ENCODE measurements at places on chromosomes 3 and 15.

GRCh38 chr3:178231645-178232044 lies 304.6 kb upstream of the KCNMB2 start:
- no peak for DNase-seq

DNA sequence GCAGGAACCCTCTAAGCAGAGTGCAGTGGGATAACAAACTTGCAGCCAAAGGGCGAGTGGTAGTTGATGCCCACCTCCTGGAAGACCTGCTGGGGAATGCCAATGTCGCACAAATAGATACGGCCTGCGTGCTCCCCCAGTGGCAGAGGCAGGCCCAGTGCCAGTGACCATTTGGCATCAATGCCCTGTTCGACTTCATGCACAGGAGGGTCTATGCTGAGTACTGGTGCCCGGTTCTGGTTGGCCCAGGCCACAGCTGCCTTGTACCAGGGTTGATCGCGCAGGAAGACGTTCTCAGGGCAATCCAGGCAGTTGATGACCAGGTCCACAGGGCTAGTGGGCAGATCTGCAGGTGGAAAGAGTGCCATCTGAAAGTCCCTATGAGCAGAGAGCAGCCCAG lies 17.0 kb downstream of the CLK3 start:
- DNase-seq, result no peak

GRCh38 chr15:77024273-77025082 lies 29.6 kb downstream of the PSTPIP1 start:
- DNase-seq, result peak; percentile 65

DNA sequence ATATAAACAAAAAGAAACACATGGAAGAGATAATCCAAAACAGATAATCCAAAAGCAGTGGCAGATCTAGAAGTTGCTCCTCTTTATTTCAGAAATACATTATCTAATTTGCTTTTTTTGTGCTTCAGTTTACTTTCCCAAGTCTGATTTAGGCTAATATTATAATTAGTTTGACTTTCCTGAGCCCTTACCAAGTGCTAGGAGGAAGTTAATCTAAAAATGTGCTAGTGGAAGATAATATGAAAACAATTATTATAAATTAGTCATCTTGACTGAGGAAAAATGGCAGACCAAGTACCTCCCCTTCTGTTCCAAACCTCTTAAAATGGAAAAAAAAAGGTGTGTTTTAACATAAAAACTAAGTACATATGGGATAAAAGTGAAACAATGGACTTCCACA lies 17.5 kb downstream of the SLC9A9 start:
- no peak for DNase-seq

GRCh38 chr3:7874116-7874515 lies 627.5 kb upstream of the LMCD1 start:
- no peak for DNase-seq

DNA sequence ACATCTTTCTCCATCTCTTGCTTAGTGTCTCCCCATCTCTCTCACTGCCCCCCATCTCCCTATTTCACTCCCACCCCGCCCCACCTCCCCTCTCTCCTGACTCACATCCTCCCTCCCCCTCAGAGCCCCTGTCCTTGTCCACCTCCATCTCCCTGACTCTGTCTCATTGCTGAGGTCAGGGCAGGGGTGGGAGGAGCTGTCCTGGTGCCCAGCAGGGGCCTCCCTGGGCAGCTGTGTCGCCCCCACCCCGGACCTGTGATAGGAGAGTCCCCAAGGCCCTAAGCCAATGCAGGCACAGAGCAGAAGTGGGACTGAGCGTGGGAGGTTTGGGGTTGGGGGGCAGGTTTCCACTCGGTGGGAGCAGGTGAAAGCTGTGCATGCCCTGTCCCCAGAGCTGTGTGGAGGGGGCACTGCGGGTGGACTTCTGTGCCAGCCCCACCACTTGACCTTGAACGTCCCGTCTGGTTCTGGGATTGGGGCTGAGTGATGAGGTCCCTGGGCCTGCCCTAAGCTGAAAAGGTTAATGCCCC lies 210.8 kb downstream of the TBC1D2B start:
- no peak for DNase-seq

GRCh38 chr15:25985165-25985564 lies 122.0 kb upstream of the ATP10A start:
- no peak for DNase-seq

DNA sequence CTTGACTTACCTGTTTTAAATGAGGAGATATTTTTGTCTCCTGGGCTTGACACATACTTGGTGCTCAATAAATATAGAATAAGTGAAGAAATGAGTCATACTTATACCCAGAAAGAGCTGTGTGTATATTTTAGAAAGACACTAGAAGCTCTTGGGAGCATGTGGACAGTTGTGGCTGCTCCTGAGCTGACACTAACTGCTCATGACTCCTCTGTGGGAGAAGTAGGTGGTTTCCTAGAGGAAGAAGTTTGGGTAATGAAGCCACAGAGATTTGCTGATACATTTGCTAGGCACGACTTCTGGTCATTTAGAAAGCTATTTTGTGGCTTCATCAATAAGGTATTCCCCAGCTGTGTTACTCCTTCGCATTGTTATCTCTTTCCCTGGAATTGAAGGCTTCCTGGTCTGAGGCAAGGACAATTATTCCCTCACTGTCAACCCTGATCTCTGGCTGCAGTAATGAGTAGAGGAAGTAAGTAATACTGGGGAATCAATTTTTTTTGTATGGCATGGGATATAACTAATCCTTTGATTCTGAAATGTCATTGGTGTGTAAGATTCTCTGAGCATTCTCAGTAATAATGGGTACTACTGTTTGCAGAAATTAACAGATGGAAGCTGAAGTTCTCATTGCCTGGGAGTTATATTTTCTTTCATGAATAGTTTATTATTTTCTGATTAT lies 79.6 kb upstream of the DCBLD2 start:
- no peak for DNase-seq

- no peak for DNase-seq
Measured at GRCh38 chr3:109187390-109187789, 50.9 kb downstream of the C3orf85 start.

GRCh38 chr3:16309558-16309957 lies 44.5 kb downstream of the OXNAD1 start:
- peak; percentile 84 for DNase-seq

DNA sequence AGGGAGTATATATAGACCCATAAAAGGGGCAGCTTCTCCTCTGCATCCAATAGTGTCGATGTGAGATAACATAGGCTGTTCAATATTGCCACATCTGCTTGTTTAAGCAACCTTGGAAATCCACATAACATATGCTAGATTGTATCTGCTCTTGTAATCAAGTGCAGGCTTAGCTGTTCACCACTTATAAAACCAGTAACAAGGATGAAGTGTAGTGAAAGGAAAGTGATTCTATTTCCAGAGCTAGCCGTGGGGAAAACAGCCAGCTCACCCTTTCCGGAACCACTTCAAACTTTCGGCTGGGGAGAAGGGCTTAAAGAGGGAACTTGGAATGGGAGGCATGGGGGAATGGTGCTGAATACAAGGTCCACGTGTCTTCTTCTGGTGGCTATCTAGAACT lies 204.0 kb downstream of the TAFA4 start:
- DNase-seq, result no peak

GRCh38 chr3:168808596-168808995 lies 712.9 kb upstream of the GOLIM4 start:
- DNase-seq, result no peak

DNA sequence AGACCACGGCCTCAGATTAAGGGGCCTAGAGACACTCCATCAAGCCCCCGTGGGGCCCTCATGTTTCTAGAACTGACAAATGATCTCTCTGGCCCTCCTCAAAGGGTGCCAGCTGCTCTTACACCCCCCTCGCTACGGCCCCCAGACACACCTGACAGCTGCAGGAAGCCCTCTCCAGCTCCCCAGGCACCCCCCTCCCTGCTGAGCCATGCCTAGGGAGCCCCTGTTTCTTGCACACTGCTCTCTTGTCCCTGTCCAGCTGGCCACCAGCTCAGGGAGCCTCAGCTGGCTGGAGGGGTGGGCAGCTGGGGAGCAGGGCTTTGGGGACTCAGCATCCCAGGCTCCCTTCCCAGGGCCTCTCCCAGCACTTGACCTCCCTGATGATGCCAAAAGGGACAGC lies 14.8 kb downstream of the TNK2 start:
- DNase-seq, result no peak

Measured in CD4-positive, alpha-beta T cell treated with Interleukin-4 for 1 hour (primary cell).